ENCODE measurements at places on chromosomes 12 and 14.

DNA sequence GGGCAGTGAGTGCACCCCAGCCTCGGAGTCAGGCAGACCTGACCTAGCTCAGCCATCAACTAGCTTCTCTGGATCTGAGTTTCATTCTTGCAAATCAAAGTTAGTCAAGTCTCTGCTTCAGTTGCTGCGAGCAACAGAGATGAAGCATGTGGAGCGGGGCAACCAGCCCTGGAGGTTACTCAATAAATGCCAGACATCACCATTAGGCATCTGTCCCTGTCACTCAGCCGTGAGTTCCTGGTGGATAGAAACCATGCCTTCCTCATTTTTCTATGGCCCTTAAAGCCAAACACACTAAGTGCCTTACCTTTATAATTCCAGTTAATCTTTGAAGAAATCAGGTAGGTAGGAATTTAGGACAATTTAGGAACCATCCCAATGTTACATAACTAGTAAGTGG, 19.3 kb downstream of the RFX4 start:
- no peak for DNase-seq

DNA sequence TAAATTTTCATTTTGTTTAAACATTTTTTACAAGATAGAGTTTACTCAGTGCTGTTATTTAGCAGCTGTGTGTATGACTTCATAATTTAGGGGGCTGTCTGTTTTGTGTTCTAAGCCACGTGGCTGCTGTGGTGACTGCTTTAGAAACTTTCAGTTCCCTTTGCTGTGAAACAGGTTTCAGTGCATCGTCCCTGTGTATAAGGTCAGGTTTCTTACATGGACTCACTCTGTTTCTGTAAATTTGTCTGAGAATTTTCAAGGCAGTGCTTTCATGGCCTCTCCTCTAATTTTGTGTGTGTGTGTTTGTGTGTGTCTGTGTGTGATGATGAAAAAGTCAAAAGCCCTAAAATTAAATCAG, 32.4 kb downstream of the BICD1 start:
- peak; percentile 89 for DNase-seq

GRCh38 chr14:44396226-44396625, 110.9 kb downstream of the FSCB start:
- no peak for DNase-seq

DNA sequence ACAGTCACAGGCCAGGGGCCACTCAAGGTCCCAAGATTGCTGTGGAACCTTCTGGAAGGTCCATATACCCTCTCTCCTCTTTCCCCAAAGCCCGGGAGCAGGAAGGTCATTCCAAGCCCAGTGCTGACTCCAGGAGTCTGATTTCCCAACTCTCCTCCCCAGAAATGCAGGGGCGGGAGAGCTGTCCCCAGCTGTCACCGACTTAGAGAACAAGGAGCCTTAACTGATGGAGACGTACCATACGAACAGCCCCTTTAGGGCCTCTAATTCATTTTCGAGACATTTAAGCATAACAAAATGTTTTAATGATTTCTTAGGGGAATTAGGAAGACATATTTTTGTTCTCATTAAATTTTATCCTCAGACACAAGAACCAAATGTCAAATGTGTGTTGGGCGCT, 99.2 kb downstream of the PHETA1 start:
- no peak for DNase-seq

GRCh38 chr12:58487255-58487654, 433.0 kb downstream of the LRIG3 start:
- no peak for DNase-seq

DNA sequence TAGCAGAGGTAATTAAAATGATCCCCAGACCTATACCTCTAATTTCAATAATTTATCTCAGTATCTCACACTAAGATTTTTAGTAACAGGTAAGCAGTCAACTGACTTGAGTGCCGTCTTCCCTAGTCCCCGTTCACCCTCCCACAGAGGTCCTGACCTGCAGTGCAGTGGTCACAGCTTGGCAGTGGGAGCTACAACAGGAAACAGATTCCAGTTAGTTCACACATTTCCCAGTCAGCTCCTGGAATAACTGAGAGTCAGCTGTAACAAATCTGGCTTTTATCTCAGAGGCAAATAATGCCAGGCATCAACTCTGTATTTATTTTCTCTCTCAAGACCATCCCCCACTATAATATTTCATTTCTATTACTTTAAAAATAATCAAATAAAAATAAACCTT, 308.2 kb downstream of the ATP23 start:
- no peak for DNase-seq

DNA sequence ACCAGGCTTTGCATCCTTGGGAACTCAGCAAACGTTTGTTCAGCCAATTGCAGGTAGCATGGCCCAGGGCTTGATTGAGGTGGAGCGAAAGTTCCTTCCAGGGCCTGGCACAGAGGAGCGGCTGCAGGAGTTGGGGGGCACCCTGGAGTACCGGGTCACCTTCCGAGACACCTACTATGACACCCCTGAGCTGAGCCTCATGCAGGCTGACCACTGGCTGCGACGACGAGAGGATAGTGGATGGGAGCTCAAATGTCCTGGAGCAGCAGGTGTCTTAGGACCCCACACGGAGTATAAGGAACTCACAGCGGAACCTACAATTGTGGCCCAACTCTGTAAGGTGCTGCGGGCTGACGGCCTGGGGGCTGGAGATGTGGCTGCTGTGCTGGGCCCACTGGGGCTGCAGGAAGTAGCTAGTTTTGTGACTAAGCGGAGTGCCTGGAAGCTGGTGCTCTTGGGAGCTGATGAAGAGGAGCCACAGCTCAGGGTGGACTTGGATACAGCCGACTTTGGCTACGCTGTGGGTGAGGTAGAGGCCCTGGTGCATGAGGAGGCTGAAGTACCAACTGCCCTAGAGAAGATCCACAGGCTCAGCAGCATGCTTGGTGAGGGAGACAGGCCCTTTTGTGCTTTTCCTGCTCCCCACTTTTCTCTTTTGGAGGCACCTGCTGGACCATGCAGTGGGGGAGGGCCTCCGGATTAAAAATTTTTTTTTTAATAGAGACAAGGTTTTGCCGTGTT, 799 bp downstream of the THTPA start:
- DNase-seq: no peak

GRCh38 chr14:103735439-103735814, 19.8 kb downstream of the ZFYVE21 start:
- DNase-seq: no peak

- DNase-seq: peak; percentile 47
These were observed 275.0 kb upstream of the G2E3 start for GRCh38 chr14:30283822-30284446.

DNA sequence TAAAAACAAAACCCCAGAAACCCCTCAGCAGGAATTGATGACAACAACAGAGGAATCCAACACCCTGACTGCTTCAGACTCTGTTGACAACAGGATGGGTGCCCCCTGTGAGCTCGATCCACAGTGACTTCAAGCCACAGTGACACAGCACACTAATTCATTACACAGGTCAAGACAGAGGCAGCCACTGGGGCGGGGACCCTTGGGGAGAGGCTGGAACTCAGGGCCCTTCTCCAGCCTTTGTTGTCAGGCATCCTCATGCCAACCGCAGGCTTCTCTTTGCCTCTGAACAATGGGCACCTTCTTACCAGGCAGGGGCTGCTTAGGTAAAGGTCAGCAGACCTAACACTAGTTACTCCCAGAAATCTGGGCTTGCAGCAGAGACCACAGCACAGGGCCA, 37.6 kb downstream of the ACADS start:
- no peak for DNase-seq

DNA sequence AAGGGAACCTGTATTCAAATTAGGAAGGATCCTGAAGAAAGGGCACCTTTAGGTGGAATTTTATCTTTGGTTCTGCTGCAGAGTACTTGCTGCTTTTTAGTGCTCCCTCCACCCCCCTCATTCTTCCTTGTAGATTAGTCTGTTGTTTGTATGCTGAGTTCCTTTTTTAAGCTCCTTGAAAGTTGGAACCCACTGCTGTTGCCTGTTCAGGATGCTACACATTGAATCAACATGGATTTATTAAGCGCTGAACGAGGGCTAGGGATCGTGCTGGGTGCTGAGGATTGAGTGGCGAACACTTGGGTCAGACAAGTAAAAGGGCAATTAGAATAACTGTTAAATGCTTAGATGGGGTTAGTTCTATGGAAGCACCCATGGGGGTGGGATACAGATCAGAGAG, 884 bp upstream of the AMN1 start:
- no peak for DNase-seq

- no peak for DNase-seq
These were observed 216.6 kb upstream of the FKBP4 start for GRCh38 chr12:2578211-2578610.

DNA sequence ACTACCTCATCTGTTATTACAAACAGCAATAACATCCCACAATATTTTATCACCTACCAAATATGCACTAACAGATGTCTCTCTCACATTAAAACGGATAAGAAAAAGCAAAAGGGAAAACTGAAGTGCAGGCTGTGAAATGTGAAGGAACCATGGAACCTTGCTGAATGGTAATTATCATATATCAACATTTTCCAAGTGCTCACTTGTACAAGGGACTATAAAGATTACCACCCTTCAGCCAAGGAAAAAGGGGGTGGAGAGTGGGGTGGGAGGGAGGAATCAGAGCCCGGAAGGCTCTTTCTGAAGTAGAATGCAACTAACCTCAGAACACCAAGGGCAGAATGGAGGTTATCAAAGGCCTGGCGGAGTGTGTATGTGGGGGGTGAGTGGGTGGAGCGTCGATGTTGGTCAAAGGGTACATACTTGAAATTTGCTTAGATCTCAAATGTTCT, 1.2 kb downstream of the SNX6 start:
- no peak for DNase-seq

DNA sequence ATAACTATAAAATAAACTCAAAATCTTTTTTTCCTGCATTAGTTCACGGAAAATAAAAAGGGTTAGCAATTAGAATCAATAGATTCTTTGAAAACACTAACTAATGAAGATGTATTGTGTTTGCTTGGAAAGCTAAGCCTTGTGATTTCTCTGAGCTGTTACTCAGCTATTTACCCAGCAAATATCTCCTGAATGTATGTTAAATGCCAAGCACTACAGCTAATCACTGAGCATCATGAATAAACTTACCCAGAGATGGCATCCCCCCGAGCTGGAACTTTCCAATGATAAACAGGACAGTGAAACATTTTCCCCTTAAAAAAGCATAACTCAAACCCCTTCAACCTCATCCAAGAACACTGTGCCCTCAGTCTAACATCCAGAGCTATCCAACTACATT, 71.2 kb downstream of the SLC2A13 start:
- no peak for DNase-seq

DNA sequence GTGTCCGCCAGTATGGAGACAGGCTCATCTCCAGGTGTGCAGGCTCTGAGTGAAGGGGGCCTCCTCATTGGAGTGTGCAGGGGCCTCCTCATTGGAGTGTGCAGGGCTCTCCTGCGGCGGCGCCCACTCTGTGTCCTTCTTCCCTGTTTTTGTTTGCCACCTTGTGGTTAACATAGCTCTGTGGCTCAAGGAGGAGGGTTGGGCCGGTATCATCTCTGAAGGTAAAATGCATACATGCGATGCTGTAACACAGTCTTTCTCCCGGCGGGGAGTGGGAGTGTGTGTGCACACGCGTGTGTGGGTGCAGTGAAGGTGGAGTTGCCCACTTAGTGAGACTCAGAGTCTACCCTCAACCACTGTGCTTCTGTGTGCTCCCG, 429.4 kb downstream of the ZFP36L1 start:
- no peak for DNase-seq

- DNase-seq: no peak
These were observed 37.8 kb downstream of the GALNT9 start for GRCh38 chr12:132291402-132292175.

- no peak for DNase-seq
These were observed 75.9 kb downstream of the TMTC1 start for GRCh38 chr12:29707846-29708245.

- no peak for DNase-seq
These were observed at the start of gene AQP5 for GRCh38 chr12:49961111-49961922. AQP5 (plus strand) TSS chr12:49961872; CDS start chr12:49962018, 146 bp downstream.

GRCh38 chr12:50203691-50204090, 36.5 kb upstream of the CERS5 start:
- no peak for DNase-seq

DNA sequence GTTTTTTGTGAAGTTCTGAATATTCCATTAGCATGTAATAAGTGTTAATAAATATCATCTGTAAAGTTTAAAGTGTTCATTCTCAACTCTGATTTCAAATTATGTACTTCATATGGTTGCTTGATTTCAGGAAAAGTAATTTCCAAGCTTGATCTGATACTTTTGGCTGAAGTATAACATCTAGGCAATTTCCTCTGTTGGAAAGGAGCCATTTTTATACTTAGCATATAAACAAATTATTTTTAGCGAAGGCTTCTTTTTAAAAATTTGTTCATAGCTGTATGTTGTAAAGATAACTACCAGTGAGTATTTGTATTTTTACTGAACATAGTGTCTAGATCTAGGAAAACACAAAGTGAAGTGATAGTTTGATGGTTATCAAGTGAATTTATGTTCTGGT, 153.4 kb upstream of the TMTC2 start:
- DNase-seq: no peak

- no peak for DNase-seq
These were observed 750.5 kb upstream of the TMEM132C start for GRCh38 chr12:127516467-127516866.

- DNase-seq: peak; percentile 15
These were observed at the start of gene PYGL for GRCh38 chr14:50943943-50944646. PYGL (minus strand) TSS chr14:50944483; CDS start chr14:50944403, 80 bp downstream.

DNA sequence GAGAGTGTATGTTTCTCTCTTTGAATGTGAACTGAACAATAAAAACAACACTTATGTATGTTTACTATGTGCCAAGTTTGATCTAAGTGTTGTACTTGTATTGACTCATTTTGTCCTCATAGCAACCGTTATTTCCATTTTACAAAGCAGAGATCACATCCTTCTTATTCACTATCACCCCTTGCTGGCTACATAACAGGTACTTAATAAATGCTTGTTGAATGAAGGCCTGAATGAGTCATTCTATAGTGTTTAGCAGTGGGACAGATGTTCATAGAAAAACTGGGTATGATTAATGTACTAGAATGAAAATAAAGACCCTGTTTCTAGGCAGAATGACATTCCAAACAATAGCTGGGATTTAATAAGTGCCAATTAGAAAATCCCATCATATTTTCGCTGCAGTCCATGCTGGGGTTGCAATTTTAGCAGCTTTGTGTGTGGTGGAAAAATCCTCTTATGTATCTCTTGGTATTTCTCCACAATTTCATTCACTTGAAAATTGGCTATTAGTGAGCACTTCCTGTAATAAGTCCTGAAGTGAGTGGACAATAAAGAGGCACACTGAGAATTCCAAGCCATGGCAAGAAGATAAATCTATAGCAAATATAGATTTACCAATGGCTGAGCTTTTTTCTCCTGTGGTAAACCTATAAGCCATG, 86.0 kb downstream of the FAR2 start:
- no peak for DNase-seq

GRCh38 chr12:12230275-12230674, 36.6 kb downstream of the LRP6 start:
- no peak for DNase-seq
